ENCODE measurements at places on chromosomes 11 and 22.
A peak's percentile ranks its signal among the peaks of the same experiment; 100 is the strongest.

DNA sequence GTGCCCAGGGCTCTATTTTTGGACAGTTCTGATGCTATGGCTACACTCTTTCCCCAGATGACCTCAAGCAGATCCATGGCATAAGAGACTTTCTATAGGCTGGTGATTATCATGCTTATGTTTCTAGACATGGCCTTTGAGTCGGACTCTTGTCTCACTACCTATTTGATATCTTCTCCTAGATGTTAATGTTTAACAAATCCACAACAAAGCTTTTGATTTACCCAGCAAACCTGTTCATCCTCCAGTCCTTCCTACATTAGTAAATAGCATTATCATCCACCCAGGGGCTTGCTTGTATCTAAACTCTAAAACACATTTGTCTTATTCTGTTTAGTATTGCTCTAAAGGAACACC lies 188.7 kb downstream of the CSNK2A3 start:
- DNase-seq: no peak

DNA sequence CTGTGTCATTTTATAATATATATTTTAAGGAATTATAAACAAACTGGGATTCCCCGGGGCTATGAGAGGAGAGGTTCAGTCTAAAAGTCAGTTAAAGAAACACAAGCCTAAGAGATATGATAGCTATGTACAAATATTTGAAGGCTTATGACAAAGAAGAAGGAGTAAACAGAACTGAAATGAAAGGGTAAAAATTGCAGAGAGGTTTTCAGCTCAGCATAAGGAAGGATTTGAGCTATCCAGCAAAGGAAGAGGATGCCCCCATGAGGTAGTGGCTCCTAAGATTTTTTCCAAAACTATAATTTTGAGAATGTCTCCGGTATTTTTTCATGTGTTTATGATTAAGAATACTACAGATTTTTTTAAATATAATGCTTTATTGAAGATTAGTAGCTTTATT lies 57.9 kb upstream of the ANGPTL5 start:
- DNase-seq: no peak

DNA sequence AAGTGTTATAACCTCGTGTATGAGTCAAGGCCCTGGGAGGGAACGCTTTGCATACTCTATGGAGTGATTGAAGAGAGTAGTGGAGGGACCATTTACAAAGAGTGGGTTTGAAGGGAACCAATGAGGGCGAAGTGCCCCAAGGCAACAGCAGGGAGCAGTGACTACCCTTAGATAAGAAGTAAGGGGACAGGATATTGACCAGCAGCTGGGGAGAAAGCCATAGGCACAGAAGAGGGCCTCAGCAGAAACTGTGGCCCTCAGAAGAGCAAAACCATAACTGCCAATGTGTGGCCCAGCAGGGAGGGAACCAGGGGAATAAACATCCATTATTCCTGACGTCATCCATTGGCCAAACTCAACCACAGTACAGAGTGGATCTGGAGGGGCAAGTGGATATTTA lies 24.7 kb downstream of the PARVA start:
- no peak for DNase-seq

- no peak for DNase-seq
These were observed 1.7 kb downstream of the STX3 start for GRCh38 chr11:59756845-59757244.

DNA sequence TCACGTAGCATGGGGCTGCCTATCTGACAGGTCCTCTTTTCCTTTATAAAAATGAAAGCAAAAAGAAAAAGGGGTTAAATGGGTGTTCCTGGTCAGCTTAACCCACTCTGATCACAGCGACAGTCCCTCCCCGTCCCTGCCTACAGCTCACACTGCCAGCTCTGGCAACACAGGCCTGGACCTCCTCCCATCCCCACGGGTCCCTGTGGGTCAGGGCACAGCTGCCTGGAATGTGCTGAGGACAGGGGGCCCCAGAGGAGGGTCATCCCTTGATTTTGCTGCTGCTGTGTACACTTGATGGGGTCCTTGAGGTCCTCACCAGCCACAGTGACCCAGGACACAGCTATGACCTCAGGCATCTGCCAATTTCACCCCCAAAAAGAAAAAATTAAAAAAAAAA lies 29.6 kb upstream of the CYP2D6 start:
- DNase-seq: no peak

DNA sequence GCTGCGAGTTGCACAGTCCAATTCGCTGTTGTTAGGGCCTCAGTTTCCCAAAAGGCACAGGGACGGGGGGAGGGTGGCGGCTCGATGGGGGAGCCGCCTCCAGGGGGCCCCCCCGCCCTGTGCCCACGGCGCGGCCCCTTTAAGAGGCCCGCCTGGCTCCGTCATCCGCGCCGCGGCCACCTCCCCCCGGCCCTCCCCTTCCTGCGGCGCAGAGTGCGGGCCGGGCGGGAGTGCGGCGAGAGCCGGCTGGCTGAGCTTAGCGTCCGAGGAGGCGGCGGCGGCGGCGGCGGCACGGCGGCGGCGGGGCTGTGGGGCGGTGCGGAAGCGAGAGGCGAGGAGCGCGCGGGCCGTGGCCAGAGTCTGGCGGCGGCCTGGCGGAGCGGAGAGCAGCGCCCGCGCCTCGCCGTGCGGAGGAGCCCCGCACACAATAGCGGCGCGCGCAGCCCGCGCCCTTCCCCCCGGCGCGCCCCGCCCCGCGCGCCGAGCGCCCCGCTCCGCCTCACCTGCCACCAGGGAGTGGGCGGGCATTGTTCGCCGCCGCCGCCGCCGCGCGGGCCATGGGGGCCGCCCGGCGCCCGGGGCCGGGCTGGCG lies at the start of gene BCR:
Gene BCR (plus strand): TSS at position 209 of the 592 bp plus-strand sequence. CDS start 452 bp downstream, outside the sequence.
- no peak for DNase-seq

GRCh38 chr22:26401726-26402125 lies 27.3 kb upstream of the ASPHD2 start:
- no peak for DNase-seq

DNA sequence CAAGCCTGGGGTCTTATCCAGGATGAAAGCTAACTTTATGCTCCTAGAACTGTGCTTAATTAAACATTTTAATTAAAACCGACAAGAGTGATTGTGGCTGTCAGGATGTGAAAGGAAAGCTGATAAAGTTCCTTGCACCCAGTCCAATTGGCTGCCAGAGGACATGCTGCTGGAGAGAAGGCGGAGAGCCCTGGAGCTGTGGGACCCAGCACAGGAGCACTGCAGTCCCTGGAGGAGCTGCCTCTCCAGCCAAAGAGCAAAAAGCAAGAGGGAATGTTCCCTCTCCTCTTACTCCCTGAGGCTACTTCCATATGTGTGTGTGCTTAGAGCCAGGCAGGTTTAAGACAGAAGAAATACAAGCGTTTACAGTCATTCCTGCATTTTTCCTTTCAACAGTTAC lies 118.6 kb downstream of the OPCML start:
- no peak for DNase-seq

DNA sequence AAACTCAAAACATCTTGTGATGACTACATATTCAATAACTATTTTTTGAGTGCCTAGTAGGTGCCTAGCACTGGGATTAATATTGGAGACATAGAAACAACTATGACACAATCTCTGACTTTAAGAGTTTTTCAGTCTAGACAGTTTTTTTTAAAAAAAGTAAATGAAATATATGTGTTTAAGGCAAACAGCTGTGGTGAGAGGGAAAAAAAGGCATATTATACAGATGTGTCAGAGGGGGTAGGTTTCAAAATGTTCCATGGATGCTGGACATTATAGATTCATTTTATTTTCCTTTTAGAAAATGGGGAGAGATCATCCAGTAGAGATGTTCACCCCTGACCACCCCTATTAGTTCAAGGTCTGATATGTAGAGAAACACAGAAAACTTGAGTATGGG lies 90.8 kb downstream of the LUZP2 start:
- no peak for DNase-seq

DNA sequence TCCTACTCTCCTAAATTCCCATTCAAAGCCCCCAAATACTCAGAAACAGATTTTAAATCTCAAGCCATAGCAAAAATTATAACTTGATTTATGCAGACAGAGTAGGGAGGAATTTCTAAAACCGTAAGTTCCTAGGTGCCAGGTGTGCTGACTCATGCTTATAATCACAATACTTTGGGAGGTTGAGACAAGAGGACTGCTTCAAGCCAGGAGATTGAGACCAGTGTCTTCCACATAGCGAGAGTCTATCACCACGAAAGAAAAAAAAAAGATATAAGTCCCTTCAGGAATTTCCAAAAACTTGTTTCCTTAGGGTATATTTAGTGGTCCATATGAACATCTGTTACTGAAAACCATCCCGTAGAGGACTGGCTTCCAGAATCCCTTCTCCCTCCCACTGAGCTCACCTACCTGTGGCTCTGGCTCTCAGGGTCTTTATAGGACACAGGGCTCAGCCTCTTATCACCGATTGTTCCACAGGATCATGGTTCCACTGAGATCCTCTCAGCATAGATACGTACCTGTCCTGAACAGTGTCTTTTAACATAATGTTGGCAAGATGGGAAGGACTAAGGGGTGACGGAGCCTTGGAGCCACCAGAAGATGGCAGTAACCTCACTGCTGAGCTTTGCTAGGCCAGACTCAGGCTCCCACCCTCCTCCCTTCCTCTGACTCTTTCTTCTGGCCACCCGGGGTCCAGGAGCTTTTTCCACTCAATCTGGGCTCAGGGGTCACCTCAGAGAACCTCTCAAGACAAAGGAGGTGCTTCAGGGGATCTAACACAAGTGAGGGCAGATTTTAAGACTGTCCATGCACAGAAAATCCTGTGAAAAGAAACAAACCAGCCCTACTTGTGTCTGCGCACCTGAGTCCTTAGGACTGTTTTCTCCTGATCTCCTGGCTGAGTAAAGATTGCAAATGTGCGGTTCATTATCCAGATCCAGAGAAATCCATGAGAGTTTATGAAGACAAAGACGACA lies 117.5 kb upstream of the TOP3B start:
- DNase-seq: no peak

DNA sequence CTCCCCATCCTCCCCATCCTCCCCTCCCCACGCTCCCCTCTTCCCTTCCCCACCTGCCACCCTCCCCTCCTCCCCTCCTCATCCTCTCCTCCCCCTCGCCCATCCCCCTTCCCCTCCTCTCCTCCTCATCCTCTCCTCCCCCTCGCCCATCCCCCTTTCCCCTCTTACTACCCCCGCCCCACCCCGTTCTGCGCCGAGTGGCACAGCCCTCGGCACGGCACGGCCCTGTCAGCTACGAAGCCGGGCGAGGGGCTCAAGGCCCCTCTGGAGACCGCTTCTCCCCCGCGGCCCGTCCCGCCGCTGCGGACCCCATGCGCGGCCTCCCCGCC lies 449.9 kb downstream of the OPCML start:
- DNase-seq: no peak

DNA sequence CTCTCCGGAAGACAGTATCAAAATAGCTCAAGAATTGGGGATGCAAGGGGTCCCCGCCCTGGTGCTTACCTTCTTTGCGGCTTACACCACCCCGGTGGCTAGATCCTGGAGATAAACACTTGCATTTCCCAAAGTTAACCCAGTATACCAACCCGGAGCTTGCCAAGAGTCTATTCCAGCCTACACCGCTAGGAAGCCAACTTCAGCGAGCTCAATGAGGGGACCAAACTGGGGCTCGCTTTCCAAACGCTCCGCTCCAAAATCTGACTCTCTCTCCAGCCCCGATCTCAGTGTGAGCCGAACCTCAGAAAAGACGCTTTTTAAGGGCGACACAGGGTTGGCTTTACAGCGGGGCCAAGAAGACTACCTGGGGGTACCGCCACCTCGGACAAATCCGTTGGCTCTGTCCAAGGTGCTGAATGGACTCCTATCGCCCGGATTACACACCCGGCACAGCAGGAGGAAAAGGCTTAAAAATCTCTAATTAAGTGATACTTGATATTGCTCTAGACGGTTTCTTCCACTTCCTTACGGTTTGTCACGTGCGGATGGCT lies 20.1 kb upstream of the BDNF start:
- DNase-seq: peak; percentile 30

DNA sequence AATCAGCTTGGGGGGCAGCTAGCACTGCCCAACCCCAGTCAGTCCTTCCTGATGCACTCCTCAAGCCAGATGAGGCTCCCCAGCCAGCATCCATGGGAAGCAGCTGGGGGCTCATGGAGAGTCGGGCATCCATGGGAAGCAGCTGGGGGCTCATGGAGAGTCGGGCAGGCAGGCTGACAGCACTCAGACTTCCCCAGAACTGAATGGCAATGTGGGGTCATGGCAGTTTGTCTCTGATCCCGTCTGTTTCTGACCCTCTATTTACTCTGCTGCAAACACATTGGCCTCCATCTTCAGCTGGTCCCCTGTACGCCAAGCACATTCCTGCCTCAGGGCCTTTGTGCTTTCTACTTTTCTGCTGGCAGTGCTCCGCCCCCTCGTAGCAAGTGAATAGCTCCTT lies 314.8 kb downstream of the NTM start:
- no peak for DNase-seq

- DNase-seq: no peak
These were observed 105.3 kb upstream of the KIRREL3 start for GRCh38 chr11:127105593-127106541.

- DNase-seq: no peak
These were observed 9.4 kb downstream of the ACTN3 start for GRCh38 chr11:66556086-66556485.

- peak; percentile 10 for DNase-seq
These were observed 90.6 kb downstream of the GAB4 start for GRCh38 chr22:16917144-16918003.

- no peak for DNase-seq
These were observed 110.5 kb downstream of the ATG16L2 start for GRCh38 chr11:72924568-72925190.

- no peak for DNase-seq
These were observed 5.3 kb upstream of the RRAS2 start for GRCh38 chr11:14364322-14364721.

DNA sequence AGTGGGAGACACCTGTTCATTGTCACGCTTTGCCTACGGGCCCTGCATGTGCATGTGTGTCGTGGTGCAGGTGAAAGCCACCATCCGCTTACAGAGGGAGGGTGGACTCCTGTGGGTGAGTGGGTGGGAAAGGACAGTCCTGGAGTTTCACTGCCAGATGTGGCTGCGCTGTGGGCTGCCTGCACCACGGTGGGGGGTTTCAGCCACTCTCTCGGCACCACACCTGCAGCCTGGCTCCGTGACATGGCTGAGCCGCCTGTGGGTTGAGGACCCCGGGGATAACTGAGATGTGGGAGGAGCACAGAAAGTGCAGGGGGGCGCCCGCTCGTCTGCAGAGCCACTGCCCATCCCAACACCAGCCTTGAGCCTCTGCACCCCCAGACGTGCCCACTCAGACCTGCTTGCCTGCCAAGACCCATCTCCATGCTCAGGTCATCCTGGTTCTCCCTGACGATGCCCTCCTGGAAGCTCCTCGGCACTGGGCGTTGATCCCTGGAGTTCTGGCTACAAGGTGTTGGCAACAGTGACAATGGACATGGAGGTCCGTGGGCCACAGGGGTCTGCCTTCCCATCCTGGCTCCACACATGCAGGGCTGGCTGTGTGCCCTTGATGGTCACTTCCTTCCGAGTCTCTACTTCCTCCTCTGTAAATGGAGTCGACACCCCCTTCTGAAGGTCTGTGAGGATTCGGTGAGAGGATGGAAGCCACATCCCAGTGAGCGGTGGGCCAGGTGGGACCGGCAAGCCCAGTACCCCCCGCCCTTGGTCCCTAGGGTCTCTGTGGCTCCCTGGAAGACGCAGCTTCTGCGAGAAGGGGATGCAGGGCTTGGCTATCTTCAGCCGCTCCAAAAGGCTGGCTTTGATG lies 1007.0 kb downstream of the BRD1 start:
- DNase-seq: no peak

GRCh38 chr22:49437356-49437755 lies 390.3 kb downstream of the BRD1 start:
- DNase-seq: no peak
